ENCODE measurements at places on chromosomes 2 and 18.

- no peak for DNase-seq
These were observed 25.5 kb downstream of the EPB41L3 start for GRCh38 chr18:5518179-5518770.

DNA sequence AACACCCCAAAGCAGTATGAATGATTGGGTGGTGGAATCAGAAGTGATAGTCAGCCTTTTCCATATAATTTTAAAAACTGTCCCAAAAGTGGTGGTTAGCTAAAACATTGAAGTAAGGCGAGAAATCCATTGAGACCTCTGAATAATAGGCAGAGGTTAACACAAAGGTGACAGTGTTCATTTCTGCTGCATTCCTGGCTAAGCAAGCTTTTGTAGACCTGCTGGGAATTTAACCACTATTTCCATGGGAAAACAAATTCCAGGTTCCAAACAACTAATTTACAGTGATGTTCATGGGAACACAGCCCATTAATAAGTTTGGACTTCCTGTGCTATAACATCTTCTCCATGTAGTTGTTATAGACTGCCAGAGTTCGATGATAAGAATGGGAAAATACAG lies 6.3 kb upstream of the INO80D start:
- DNase-seq: no peak

GRCh38 chr2:23412556-23413155 lies 27.7 kb downstream of the KLHL29 start:
- DNase-seq: no peak

- no peak for DNase-seq
These were observed 507.5 kb downstream of the EIPR1 start for GRCh38 chr2:2870106-2870505.

- no peak for DNase-seq
These were observed 978.2 kb downstream of the CPS1 start for GRCh38 chr2:211534632-211535031.

GRCh38 chr2:166972002-166972401 lies 83.7 kb downstream of the XIRP2 start:
- DNase-seq: no peak

- DNase-seq: no peak
These were observed 145.7 kb downstream of the NUP35 start for GRCh38 chr2:183269956-183270355.

GRCh38 chr2:30277582-30277981 lies 46.2 kb downstream of the LBH start:
- no peak for DNase-seq

DNA sequence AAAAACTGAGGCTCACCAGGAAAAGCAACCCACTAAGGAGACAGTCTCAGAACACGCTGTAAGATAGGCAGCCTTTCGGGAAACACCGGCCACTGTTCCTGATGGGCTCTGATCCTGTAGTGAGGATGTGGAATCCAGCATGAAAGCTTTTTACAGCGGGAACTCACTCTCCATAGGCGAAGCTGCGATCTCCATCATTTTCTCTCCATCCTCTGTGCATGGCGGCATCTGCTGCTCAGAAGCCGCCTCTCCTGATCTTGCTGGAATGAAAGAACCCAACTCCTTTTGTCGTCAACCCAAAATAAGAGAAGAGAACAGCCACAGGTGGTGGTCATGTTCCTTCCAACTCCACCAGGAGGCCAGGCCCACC lies 49.9 kb downstream of the TMEM18 start:
- no peak for DNase-seq

GRCh38 chr2:235390108-235390815 lies 103.6 kb upstream of the AGAP1 start:
- no peak for DNase-seq

DNA sequence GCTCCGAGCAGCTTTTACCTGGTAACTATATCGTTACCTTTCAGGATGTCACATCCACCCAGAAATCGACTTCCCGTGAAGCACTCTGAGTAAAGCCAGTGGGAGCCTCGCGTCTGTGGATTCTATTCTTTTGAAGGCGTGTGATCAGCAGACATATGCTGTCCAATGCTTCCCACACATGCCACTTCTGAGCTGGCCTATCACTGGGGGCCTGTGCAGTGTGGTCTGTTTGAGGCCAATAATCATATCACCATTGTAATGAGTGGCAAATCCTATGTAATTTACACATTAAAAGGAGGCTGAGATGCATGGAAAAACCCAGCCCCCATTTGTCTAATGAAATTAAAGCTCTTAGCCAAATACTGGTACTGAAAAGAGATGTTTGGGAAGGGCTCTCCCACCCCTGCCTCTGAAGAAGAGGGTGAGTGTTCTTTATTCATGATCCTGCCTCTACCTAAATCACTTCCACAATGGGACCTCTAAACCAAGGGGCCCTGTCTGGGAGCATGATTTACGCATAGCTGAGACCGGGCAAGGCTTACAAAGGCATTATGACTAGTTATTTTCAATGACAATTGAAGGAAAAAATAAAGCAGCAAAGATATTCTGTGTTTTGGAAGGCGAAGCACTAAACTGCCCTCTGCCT lies 686.8 kb downstream of the ZEB2 start:
- no peak for DNase-seq

- DNase-seq: no peak
These were observed 81.2 kb downstream of the MYO5B start for GRCh38 chr18:50113726-50114125.

GRCh38 chr2:46812361-46813019 lies 103.1 kb downstream of the MCFD2 start:
- DNase-seq: peak; percentile 64

- DNase-seq: no peak
These were observed 862.1 kb upstream of the CELF4 start for GRCh38 chr18:38427736-38428135.

- DNase-seq: no peak
These were observed 663 bp downstream of the TRIM54 start for GRCh38 chr2:27282892-27283291.

DNA sequence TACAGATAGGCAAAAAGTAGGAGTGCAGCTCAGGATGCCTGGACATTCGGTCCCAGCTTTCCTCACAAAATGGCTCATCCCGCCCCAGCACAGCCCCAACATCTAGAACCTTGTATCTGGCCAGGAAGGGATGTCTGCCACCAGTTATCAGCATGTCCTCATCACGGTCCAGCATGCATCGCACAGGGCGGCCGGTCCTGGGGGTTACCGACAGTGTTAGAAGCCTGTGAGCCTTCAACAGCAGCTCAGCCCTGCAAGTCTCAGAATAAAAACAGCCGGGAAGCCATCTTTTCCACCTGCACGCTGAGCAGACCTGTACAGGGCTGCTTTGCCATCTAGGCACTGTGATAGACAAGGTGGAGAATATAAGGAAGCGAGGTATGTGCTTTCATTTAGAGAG lies 49.2 kb downstream of the XDH start:
- DNase-seq: no peak

DNA sequence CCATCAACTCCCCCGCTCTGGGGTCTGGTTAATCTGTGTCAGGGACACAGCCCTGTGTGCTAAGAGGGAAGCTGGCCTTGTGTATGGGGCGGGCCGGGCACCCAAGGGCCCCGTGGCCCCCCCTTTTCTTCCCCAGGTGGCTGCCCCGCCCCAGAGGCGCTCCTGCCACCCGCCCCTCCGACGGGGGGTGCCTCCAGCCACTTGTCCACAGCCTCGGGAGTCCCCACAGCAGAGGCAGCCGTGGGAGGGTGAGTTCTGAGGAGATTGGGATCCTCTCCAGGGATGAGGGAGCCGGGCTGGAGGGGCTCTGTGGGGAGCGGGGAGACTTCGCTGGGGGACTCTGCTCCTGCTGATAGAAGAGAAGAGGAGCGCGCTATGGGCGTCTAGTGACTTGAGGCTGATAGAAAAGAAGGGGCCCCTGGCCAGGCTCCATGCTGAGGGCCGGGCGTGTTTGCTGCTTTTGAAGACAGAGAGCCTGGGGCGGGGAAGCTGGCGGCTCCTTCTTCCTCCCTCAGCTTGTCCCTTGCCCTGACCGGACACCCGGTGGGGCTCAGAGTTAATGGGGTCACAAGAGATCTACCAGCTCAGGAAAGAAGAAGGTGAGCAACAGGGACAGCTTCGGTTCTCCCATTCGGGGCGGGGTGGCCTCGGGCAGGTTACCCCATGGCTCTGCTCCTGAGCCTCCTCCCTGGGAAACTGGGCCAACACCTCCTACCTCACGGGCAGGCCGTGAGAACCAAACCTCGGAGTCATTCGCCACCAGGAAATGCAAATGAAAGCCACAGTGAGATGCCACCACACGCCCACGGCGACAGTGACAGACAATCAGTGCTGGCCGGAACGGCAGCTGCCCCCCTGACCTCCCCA lies 89.4 kb upstream of the TAF1B start:
- no peak for DNase-seq

GRCh38 chr2:47536696-47537095 lies 133.7 kb downstream of the MSH2 start:
- DNase-seq: no peak
